Bone marrow (tissue), 2 donors: ENCODE measurements at places on chromosomes 4 and X.

GRCh38 chr4:90127706-90128345 is 632 bp downstream of the CCSER1 start:
- DNase-seq: peak; percentile 25

GRCh38 chr4:24703298-24703697 is 92.1 kb upstream of the SOD3 start:
- no peak for DNase-seq

DNA sequence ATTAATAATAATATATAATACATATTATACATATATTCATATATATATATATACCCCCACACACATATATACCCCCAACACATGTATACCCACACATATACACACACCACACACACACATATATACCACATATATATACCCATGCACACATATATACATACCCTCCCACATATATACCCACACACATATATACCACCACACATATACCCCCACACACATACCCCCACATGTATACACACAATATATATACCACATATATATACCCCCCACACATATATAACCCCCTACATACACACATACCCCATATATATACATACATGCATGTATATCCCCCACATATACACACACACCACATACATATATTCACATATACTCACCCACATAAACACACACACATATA is 52.0 kb downstream of the NSG1 start:
- no peak for DNase-seq

DNA sequence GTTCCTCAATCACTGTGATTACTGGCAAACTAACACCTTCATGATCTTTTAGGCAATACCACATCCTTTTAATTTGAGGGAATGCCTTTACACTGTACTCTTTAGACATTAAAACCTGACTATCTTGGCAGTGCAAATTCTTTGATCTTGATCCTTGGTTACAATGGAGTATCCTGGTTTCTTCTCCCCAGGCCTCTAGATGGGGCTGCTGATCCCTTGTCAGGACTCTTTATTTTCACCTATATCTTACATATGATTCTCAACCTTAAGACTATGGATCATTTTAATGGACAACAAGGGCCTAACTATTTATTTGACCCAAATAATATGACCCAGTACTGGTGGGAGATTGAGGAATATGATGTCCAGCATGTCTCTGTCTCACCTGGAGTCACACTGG is 1005.5 kb upstream of the INTU start:
- DNase-seq: no peak

- DNase-seq: no peak
These were observed 427.0 kb upstream of the TRAM1L1 start for GRCh38 chr4:117512414-117512813.

DNA sequence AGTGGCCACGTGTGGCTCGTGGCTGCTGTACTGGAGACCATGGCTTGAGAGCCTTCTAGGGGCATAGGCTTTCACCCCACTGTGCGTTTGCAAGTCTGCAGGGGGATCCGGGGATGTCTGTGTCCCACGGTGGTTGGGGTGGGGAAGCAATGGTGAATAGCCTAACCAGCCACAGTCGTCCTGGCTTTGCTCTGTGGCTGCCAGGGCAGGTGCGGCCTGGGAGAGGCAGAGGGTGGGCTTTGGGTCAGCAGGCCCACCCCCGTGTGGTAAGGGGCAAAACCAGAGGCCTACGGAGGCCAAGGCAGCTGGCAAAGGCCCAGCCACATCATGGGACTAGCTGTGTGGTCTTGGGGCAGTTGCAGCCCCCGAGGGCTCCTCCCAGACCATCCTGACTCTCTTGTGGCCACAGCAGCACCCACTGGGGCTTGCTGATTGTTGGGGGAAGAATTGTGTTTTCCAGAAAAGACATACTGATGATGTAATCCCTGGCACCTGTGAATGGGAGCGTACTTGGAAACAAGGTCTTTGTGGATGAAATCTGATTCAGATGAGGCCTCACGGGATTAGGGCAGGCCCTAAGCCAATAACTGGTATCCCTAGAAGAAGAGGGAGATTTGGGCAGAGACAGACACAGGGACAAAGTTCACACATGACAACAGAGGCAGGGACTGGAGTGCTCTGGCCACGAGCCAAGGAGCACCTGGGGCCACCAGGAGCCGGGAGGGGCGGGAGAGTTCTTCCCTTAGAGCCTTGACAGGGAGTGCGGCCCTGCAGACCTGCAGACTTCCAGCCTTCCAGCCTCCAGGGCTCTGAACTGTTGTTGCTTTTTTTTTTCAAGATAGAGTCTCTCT is 2.9 kb downstream of the CPZ start:
- no peak for DNase-seq

DNA sequence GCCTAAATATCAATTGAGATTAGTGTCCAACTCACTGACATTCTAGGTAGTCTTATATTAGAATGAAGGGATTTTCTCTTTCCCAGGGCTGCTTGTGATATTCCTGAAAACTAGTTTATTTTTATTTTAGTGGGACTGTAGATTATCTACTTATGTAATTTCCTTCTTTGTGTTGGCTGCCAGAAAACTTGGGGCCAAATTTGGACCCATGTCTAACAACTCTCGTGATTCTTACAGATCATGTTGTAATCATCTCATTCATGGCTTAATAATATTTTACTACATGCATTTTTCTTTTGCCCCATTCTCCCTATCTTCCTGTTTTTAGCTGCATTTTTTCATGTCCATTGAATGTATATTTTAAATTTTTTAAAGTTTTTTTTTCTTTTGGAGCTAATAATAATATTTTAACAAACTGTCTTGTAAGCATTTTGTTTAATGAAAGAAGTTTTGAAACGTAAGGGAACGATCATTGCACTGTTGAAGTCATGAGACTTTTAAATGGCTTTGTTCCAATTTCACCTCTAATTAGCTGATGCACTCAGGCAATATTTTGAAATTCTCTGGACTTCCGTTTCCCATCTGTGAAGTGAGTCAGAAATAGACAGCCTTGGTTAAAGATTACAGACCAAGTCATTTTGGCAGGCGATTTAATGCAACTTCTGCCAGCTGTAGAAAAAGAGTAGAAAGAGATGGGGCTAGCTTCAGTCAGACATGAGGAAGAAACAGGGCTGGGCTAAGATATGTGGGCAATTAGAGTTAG is 14.3 kb upstream of the TDO2 start:
- DNase-seq: no peak

DNA sequence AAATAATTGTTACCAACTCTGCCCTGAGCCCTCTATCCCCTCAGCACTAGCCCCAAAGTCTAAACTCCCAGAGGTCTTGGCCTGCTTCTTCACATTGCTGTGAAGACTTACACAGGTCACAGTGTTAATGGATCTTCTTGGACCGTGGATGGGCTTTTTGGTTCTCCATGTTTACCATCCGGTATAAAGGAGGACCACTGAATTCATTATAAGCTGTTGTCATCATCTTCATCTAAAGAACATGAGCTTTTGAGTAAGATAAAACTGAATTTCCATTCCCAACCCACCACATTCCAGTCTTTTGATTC is 8.5 kb downstream of the NUDT11 start:
- no peak for DNase-seq

GRCh38 chr4:183871581-183871980 is 33.5 kb upstream of the STOX2 start:
- DNase-seq: no peak

- no peak for DNase-seq
These were observed 280.0 kb downstream of the ANKRD50 start for GRCh38 chr4:124432500-124432899.

DNA sequence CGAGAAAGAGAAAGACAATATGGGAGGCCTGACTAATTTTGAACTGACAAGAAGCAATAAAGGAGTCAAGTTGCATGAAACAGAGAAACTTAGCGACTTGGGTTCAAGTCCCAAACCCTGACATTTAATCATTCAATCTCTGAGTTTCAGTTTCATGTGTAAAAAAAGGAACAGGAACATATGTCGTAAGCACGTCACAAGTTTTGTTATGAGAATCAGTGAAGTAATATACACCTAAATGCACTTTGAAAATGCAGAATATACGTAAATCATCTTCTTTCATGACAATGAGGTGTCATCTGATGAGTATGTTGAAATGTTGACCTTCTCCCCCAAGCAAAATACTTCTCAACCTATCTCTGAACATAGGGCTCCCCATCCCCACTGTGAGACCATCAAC is 10.4 kb downstream of the ACOT9 start:
- DNase-seq: no peak

DNA sequence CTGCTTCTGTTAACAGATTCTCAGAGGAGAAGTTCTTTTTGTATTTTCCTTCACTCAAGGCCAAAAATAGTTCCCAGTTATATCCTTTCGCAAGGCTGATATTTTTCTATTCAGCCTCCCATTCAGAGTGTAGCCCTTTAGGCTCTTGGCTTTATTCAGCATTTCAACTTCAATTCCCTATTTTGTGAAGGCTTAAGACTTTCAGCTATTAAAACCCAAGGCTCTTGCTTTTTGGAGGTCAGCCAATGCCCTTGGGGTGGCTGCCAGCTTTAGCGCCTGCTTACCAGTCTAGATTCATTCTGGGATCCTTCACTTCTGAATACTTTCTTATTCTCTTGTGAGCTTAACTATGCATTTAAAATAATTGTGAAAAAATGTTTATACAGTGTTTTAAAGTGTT is 57.3 kb upstream of the ADGRA3 start:
- DNase-seq: no peak

GRCh38 chr4:107734120-107734519 is 14.1 kb upstream of the PAPSS1 start:
- no peak for DNase-seq

- DNase-seq: no peak
These were observed 1568.4 kb upstream of the TENM3 start for GRCh38 chr4:180674619-180675358.

DNA sequence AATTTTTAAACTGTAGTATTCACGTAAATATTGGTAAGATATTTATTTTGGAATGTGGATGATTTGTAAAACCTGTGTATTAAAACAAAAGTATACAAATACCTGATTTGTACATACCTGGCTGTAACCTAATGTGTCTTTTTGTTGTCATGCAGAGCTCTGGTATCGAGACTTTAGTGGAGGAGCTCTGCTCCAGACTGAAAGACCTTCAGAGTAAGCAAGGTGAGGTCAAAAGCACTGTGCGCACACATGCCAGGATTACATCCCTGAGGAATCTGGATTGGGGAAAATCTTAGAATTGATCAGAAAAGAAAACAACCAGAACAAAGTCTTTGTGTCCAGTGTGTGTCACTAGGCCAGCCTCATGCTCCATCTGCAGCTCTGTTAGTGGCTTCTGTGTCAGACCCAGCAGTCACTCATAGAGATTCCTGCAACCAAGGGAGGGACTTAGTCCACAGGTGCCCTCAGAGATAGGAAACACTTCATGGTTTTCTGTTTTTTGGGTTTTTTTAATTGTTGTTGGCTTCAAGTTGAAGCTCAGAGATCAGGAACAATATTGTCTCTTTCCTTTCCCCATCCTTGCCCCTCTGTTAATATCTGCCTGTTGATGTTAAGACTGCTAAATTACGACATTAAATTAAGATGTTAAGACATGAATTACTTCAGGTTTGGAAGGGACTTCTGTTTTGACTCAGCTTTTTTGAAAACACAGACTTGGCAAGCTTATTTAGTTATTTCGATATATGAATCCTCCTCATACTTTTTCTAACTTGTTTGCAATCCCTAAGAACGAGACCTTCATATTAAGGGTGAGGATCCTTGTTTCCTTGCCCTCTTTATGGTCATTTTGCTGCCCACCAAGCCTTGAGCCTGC is 52.4 kb upstream of the TBC1D14 start:
- DNase-seq: no peak

DNA sequence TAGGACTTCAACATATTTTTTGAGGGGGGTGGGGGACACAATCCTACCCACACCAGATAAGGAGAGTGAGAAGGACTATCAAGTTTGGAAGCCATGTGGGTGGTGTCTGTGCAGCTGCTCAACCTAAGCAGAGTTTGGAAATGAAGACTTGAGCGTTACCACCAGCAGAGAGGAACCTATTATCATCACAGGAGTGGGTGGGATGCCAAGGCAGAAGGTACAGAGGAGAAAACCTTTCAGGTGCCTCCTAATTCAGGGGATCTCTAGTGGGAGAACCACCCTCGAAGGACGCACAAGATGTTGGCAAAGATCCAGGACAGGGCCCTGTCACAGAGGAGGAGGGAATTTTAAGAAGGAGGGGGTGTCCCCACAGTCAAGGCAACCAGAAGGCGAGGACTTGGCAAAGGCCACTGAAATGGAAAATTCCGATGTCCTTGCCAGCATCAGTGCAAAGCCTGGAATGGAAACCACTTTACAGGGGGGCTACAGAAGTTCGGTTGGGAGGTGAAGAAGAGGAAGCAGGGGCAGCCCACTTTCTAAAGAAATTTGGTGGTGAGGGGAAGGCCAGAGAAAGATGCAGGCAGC is 8.4 kb upstream of the GPM6B start:
- DNase-seq: no peak

DNA sequence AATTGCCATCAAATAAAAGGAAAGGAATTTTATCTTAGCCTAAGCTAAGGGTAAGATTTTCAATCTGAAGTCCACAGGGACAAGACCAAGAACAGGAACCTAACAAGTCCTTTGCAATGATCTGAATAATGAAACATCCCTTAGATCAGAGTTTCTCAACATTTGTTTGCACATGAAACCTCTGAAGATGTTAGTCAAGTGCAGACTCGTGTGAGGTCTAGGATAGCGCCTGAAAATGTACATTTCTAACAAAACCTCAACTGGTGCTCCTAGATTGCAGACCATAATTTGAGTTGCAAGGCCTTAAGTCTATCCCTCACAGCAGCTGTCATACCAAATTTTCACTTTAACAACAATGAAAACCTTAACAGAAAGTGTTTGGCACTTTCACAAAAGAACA is 337.6 kb downstream of the DMD start:
- DNase-seq: no peak

DNA sequence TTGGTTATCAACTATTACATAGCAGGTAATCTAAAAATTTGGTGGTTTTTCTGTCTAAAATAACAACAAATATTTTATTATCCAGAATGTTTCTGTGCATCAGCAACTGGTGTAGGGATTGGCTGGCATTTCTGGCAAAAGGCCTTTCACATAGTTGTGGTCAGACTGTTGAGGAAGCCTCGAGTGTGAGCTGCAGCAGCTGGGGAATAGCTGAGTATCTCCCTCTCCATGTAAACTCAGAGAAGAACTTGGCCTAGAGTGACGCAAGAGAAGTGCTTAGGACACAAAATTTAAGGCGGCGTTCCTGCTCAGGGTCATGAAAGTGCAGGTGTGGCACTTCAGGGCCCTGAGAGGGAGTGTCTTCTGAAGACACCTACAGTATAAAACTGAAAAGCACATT is 558.9 kb downstream of the SPOCK3 start:
- DNase-seq: no peak

DNA sequence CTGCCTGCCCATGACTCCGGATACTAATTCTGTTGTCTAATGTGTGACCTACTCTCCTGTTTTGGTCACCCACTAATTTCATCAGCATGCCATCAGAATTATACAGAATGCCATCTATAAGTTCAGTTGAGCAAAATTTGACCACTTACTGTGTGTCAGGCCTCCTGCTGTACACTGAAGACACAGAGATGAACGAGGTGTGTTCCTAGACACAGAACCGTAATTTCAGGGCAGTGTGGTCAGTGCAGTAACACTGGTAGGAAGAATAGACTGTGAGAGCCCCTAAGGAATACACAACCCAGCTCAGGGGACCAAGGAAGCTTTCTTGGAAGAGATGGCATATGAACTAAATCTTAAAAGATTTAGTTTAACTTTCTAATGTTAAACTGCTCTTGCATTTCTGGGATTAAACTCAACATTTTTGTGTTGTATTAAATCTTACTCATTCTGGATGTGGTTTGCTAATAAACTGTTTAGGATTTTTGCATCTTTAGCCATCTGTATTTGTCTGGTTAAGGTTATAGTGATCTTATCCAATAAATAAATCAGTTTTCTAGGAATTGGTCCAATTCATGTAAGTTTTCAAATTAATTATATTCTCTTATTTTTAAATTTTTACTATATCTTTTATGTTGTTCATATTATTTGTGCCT is 34.3 kb downstream of the KANTR start:
- no peak for DNase-seq
